ENCODE measurements at places on chromosomes 2 and 18.

DNA sequence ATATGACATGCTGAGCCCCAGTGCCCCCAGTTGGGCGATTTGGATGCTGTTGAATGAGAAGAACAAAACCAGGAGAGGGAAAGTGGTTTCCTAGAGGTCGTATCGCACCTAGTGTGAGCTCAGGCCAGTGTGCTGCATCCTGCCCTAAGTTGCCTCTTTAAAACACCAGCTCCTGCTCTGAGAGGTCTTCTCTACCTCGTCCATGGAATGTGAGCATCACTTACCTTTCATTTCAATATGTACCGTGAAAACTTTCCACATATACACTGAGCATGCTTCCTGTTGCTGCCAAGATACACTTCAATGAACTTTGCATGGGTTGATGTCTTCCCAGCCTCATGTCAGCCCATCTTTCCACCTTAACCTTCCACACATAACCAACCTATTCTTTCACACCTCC, 55.6 kb downstream of the MYT1L start:
- DNase-seq, result no peak

- DNase-seq, result no peak
Measured at GRCh38 chr18:74589021-74589420, 8.6 kb upstream of the ZNF407 start.

DNA sequence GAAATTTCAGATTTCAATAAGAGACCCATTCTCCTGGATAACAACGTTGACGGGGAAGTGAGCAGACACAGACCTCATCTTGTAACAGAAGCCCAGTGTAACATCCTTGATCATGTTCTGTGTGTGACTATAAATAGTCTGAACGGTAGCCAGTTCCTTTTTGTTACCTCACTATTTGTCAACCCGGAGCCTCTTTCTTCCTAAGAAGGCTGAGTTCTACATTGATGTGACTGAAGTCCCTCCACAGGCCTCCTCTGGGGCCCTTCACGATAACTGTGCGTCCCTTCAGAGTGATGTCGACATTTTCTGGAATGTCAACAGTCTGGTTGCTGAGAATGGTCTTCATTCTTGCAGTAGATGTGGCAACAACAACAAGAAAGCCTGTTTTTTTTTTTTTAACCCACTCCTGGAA, 6.3 kb upstream of the PLEKHM3 start:
- peak; percentile 30 for DNase-seq

GRCh38 chr2:133495226-133495625, 73.0 kb downstream of the NCKAP5 start:
- DNase-seq, result no peak

DNA sequence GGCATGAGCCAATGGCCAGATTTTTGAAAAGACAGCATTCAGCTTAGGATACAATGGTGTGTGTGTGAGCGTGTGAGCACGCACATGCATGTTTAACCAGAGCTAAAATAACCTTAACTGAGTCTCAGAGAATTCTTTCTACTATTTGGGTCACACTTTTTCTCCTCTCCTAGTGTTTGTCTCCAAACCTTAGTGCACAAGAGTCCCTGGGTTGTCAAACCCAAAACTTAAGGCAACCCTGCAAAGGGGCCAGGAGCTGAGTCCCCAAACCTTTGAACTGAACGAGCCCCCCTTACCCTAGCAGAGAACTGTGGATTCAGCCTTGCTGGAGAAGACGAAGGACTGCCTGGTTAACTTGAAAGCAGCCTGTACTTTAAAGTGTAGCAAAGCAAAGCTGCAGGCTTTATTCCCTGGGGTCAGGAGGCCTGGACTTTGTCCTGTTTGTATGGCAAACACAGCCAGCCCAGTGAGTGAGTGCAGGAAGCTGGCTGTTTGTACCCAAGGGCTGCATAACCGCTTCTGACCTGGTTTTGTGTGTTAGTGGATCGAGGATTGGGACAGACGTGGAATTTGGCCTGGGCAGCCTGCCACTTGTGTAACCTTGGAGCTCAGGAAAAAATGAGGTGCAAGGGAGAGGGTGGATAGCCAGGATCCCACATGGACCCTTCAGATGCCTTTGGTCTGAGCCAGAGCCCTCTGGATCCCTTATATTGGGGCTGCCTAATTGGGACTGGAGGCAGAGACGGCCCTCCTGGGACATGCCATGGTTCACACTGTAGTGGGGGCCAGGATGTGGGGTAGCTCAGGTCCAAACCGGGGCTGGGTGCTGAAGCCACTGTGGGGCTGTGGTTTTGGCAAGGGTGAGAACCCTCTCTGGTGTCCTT, 6.4 kb upstream of the PSMD1 start:
- DNase-seq, result no peak

DNA sequence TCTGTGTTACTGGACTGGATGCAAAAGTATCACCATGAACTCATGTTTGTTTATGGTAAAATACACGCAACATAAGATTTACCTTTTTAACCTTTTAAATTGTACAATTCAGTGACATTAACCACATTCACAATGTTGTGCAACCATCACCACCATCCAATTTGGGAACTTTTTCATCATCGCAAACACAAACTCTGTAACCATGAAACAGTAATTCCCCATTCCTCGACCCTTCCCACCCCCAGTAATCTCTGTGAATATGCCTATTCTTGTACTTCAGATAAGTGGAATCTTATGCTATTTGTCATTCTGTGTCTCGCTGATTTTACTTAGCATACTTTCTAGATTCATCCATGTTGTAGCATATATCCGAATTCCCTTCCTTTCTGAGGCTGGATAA, 31.1 kb upstream of the EPAS1 start:
- no peak for DNase-seq

DNA sequence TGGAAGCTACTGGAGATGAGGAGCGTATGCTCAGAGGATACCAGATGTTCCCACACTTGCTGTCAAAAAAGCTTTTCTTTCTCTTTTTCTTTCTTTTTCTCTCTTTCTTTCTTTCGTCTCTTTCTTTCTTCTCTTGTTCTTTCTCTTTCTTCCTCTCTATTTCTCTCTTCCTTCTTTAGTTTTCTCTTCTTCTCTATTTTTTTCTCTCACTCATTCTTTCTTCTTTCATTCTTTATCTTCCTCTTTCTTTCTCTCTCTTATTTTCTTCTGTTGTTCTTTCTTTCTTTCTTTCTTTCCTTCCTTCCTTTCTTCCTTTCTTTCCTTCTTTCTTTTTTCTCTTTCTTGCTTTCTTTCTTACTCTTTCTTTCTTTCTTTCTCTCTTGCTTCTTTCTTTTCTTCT, 457.6 kb downstream of the CMPK2 start:
- no peak for DNase-seq

DNA sequence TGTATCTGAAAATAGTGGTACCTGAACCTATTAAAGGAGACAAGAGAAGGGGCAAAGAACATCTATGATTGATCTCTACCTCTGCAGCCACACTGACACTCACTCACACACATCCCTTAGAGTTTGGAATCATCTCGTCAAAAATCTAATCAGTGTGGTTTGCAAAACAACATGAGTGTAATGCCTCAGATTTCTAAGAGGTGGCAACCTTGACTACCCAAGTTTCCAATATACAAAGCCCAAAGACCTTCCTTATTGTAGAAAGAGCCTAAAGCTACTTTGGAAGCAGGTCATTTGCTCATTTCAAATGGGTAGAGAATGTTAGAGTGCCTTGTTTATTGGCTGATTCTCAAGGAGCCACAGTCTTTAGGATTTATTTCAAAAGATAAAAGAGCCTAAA, 444.9 kb downstream of the ARHGAP15 start:
- no peak for DNase-seq
